ENCODE measurements at places on chromosomes 5 and 9.

- no peak for DNase-seq
These were observed 119.8 kb downstream of the GADD45G start for GRCh38 chr9:89724659-89725058.

DNA sequence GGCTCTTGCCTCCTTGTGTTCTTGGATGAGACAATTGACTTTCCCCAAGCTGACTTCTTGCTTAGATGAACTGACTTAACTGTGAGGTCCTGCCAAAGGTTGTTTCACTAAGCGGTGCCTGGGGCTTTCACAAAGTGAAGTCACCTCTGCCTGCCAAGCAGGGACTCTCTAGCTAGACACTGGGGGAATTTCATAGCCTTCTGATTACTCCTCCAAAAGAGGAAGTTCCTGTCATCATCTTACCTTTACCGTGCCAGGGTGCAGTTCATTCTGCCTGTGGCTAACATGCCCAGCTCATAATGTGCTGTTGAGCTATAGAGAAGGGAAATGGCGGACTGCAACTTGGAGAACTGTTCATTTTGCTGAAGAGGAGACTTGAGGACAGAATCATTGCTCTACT is 472.0 kb upstream of the WWC1 start:
- no peak for DNase-seq

DNA sequence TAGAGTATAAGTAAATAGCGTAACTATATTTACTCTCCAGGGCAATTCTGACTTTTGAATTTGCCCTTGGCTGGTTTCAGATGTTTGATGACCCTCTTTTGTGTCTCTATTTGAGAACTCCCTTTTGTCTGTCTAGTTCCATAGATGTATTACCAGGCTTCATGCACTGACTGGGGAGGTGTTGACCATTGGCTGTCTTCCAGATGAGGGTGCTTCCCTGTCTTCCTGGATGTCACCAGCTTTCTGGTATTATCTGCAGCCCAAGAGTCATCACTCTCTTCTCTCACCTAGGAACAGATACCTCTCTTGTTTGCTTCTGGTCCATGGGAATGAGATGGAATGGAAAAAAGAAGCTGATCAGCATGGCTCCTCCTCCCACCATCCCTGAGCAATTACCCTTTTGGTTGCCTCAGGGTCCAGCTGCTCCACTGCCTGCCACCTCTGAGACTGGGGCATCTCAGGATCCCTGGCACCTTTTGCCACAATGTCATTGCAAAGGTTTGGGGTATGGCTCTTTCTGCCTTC is 58.7 kb upstream of the TMED7 start:
- DNase-seq = no peak

GRCh38 chr5:61200582-61201155 is 38.4 kb upstream of the SMIM15 start:
- no peak for DNase-seq
